SIG-M5 (cell line): ENCODE measurements at places on chromosomes 2 and 18.

GRCh38 chr2:51158251-51158650 is 126.3 kb upstream of the NRXN1 start:
- no peak for DNase-seq

DNA sequence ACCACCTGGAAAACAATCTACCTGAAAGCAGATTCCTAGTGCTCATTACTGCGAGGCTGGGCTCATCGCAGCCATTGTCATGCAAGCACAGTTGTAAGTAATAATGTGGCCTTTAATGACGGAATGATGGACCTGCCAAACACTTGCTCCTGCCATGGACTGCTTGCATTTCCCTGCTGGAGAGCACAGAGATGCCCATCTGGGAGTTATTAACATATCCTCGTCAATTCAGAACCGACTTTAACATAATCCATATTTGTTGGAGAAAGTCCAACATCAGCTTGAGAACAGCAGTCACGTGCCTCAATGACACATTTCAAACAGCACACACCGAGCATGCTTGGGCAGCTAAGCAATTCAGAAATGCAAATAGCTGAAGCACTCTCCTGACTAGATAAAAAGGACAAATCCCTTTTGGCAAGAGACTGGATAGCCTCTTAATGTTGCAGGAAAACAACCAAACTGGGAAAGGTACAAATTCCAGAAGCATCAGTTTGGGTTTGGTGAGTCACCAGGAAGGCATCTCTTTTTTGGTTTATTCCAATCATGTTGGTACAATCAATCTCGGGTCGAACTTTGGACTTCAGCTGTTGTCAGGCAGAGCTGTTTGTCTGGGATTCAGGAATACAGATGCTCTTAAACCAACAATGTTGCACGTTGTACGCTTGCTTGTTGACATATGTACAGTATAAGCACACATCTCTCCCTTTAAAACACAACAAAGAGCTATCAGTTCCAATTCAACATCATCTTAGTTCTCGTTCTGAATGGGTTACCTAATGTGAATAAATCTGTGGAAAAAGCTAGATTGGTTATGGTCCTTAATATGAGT is 395.8 kb downstream of the LNPK start:
- no peak for DNase-seq

DNA sequence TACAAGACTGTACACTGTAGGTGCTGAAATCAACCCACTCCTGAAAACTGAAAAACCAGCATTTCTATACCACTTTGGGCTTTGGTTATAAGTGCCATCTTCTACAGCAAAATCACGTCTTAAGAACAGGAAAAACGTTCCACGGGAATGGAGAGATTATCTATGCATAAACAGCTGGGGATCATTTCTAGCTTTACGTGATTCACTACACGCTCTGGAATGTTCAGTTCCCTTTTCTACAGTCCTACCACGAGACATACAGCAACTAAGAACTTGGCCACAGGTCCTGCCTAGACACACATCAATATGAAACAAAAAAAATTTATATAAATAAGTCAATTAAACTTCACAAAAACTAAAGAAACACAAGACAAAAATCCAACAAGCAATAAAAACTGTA is 3.6 kb downstream of the CXCR4 start:
- DNase-seq: no peak

GRCh38 chr2:98281607-98282006 is 64.6 kb upstream of the CNGA3 start:
- DNase-seq: no peak

DNA sequence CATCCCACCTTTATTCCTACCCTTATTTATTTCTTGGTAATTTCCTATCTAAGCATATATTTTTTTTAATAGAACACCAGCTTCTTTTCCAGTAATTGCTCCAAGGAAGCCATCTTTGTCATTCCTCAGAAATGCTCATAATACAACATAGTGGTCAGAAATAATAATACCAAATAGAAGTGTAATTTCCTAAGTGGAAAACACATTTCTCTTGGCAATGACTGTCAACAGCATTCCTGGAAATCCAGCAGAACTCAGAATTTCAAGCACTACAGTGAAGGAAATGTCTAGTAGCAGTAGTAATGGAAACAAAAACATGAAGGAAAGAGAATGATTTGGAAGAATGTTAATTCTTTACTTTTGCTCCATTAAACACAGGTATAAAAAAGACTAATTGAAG is 56.6 kb downstream of the GDF7 start:
- DNase-seq: no peak

- no peak for DNase-seq
Measured at GRCh38 chr2:126370201-126370600, 285.8 kb upstream of the GYPC start.

- DNase-seq: no peak
Measured at GRCh38 chr2:232659359-232659758, 26.0 kb downstream of the EFHD1 start.

DNA sequence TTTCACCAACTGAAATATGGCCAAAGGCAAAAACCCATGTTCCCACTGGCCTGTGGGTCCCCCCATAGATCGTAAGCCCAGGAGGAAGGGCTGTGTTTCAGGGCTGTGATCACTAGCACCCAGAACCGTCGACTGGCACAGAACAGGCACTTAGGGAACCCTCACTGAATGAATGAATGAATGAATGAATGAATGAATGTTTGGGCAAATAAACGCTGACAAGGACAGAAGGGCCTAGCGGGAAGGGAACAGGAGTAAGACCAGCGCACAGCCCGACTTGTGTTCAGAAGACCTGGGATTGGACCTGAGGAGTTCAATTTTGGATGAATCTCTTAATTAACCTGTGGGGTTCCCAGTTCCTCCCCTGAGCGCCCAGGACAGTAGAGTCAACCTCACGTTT is 76.2 kb downstream of the TPO start:
- DNase-seq: no peak

DNA sequence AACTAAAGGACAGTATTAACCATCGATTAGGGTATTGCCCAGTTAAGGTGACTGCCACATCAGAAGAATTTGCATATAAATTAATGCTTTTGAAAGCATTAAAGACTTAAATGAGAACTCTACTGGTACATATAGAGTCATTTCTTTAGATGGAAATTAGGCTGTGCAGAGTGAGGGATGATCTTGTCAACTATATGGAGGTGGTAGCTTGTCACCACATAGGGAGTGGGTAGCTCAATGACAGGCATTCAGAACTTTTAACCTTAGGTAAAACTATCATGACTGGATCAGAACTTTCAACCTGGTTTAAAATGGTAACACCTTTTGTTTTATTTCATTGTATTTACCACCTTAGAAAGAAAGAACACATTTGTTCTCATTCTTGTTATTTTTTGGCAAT is 384.6 kb upstream of the LRRTM1 start:
- DNase-seq: no peak

- DNase-seq: no peak
Measured at GRCh38 chr2:26522751-26523171, 44.8 kb upstream of the OTOF start.

GRCh38 chr18:79392226-79392625 is 3.5 kb upstream of the NFATC1 start:
- no peak for DNase-seq

GRCh38 chr2:172021074-172021931 is 21.6 kb downstream of the METAP1D start:
- no peak for DNase-seq
